ENCODE measurements at places on chromosomes 13 and 19. TPM values are rescaled to one million over a fixed set of nuclear protein-coding genes. Genes with fewer than 3 reads are reported as not detected.
A peak's percentile ranks its signal among the peaks of the same experiment; 100 is the strongest.

NTN5 gene
- not detected for total RNA-seq

STOML3 gene
- total RNA-seq, result not detected

FAM216B gene
- not detected for total RNA-seq

ODAD3 gene
- 0.46 TPM for total RNA-seq

TUBB4A gene
- 2.8 TPM for total RNA-seq

DNA sequence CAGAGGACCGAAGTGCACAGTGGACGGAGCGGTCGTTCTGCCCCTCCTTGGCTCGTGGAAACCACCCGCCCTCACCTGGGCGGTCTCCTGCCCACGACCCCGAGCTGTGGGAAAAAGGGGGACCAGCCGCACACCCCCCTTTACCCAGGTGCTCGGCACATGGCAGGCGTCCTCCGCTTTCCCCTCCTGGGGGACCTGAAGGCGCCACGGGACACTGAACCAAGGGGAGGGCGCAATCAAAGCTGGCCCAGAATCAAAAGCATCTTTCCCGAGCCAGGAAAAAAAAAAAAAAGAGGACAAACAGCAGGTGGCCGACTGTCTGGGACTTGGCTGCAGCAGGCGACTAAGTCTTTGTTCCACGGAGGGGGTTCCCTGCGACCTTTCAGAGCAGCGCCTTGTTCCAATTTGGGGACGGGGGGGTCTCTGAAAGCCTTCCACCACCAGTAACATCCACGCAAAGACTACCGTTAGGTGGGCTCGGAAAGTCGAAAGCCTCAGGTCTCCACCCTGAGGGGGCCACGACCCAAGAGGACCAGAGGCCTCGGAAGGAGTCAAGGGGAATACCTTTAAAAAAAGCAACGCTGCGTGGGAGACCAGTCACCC lies 1.1 kb downstream of the MBD3 start:
- no peak for DNase-seq

- DNase-seq, result no peak
Measured at GRCh38 chr19:56294549-56294948, 20.1 kb downstream of the ZSCAN5A start.

GRCh38 chr13:112894673-112895481 lies 74.1 kb upstream of the MCF2L start:
- no peak for DNase-seq

- peak; percentile 8 for DNase-seq
Measured at GRCh38 chr13:20414546-20415305, 110.9 kb downstream of the CRYL1 start.

DNA sequence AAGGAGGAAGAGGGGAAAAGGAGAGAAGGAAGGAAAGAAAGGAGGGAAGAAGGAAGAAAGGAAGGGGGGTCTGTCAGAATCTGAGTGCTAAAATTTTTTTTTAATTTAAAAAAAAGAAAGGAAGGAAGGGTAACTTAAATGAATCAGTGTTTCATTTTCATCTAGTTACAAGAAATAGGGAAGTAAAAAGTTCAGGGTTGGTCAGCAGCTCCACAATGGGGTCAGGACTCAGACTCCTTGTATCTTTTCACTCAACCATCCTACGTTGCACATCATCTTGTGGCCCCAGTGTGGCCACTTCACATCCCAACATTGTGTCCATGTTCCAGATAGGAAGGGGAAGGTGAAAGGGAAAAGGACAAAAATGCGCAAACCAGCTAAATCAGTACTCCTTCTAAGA lies 14.3 kb upstream of the FNDC3A start:
- DNase-seq, result no peak

DNA sequence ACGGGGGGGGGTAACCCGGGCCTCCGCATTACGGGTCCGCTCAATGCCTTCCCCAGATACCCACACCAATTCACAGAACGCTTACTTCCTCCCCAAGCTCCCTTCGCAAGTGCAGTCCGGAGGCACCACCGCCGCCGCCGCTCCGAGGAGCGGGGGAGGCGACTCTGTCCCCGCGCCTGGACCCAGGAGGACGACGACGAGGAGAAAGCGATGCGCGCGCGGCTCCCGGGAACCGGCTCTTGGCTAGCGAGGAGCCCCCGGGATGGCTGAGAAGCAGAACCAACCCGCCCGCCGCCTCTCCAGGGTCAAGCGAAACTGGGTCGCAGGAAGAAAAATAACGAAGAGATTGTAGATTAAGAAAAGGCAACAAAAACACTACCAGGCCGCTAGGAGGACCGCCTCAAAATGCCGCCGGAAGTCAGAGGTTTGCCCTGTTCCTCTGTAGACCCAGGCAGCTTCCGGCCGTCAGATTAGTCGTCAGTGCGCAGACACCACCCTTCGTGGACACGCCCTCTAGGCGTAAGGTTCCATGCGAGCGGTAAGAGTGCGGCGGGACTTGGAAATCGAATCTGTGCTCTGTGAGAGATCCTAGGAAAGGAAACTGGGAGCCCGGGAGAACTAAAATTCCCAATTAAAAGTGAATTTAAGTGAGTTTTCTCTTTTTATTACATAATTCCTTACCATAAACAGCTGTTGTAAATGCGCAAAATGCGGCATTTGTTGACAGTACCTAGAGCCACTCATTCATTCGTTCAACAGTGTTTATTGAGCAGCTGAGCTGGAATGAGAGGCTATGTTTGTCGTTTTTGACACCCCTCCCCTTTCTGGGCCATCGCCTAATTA lies at the start of gene ZC3H13:
Gene ZC3H13, minus strand, starts transcription at position 428 of the 843 bp plus-strand sequence. CDS start 7,239 bp downstream, outside the sequence.
- peak; percentile 82 for DNase-seq

DNA sequence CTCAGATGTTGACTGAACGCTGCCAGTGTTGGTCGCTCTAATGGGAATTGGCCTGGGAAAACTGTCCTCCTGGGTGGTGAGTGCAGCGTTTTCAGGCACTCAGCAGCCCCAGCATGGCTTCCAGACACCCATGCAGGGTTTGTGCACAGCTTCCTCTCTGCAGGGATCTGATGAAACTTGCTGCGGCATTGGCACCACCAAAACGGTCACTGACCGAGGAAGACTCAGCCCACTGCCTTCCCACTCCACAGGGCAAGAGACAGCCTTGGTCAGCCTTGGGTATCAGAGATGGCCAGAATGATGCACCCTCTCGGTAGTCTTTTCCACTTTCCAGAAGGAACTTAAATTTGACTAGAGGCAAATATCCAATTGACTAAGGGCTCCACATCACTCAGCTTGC lies 398.9 kb downstream of the IRS2 start:
- DNase-seq, result no peak
